NCI-H82 (cell line): ENCODE measurements at places on chromosomes 1 and 21.
A peak's percentile ranks its signal among the peaks of the same experiment; 100 is the strongest.

DNA sequence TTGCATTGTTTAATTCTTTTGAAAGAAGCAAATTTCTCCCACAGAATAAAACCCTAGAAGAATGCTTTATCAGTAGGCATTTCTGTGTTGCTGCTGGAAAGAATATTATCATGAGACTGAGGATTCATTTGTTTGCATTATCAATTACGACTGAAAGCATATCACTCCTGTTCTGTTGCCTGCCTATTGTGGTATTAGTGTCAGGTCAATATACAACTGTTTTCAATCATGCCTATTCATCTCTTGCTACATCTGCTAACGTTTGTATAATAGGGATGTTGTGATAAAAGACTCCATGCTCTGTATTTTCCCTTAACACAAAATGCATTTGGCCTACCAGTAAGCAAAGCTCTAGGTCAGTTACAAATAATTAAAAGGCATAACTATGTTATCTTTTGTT is 221.5 kb downstream of the PTPRC start:
- DNase-seq = peak; percentile 60

- peak; percentile 31 for DNase-seq
Observed at GRCh38 chr1:35640380-35641232, 720 bp downstream of the PSMB2 start.

- DNase-seq = no peak
Observed at GRCh38 chr1:58764294-58764978, 19.4 kb downstream of the JUN start.

GRCh38 chr1:206496131-206496793 is 11.1 kb upstream of the RASSF5 start:
- no peak for DNase-seq

GRCh38 chr1:245434280-245434679 is 279.5 kb downstream of the KIF26B start:
- peak; percentile 41 for DNase-seq

- DNase-seq = peak; percentile 36
Observed at GRCh38 chr1:177185209-177185608, 14.5 kb downstream of the BRINP2 start.

- DNase-seq = no peak
Observed at GRCh38 chr1:197776351-197777105, 1.2 kb upstream of the DENND1B start.

DNA sequence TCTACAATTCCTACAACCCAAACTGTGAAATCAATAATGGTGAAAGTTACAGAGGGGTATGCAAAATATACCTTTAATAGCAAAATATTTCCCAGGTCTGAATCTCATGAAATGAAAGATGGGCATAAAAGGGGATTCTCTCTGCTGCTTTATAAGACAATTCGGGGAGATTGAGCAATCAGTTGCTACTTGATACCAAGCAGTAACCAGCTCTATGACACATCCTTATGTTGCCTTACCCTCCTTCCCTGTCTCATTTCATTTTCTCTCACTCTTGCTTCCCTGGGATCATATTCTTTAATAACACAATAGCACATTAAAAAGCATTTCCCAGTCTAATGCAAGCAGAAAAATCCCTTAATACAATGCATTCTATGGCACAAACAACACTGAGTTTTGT is 29.0 kb downstream of the ZSWIM5 start:
- DNase-seq = no peak

DNA sequence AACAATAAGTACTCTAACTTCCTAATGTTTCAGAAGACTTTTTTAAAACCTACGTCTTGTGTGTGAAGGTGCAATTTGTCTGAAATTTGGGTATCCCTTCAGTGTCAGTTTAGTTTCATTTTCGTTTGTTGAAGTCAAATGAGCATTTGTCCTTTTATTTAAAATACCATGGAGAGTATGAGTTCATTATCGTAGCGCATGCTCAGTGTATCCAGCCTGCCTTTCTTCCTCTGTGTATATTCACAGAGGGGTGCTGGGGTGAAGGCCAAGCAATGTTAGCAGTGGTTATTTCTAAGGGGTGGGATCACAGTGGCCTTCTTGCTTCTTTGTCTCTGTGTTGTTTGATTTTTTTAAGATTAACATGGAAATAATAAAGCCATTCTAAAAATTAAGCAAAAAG is 43.2 kb downstream of the CNN3 start:
- no peak for DNase-seq

DNA sequence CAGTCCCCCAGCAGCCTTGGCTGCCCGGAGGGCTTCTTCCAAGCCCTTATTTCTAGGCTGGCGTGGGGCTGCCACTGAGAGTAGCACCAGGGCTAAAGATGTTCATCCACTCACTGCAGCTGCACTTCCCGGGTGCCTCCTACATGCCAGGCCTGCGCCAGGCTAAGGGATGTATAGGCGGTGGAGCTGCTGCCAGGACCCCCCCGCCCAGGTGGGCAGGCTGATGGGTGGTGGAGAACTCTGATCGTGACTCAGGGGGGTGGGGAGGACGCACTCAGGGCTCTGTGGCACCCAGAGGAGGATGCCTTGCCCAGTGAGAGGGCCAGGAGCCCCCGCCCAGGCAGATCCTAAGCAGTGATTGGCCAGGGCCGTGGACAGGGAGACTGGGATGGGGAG is 34.1 kb downstream of the CFAP74 start:
- DNase-seq = no peak

- DNase-seq = no peak
Observed at GRCh38 chr21:40729761-40730425, 117.1 kb downstream of the DSCAM start.

GRCh38 chr1:200207711-200208126 is 180.2 kb downstream of the NR5A2 start:
- no peak for DNase-seq

- DNase-seq = peak; percentile 84
Observed at GRCh38 chr1:63904826-63905225, 131.0 kb downstream of the ROR1 start.

GRCh38 chr1:38045401-38046332 is 926 bp downstream of the POU3F1 start:
- peak; percentile 81 for DNase-seq

- peak; percentile 38 for DNase-seq
Observed at GRCh38 chr1:1628754-1629429, 3.1 kb upstream of the MMP23B start.

GRCh38 chr21:28663754-28664153 is 328.9 kb downstream of the LTN1 start:
- no peak for DNase-seq

- no peak for DNase-seq
Observed at GRCh38 chr1:89538361-89538760, 13.7 kb downstream of the LRRC8B start.

DNA sequence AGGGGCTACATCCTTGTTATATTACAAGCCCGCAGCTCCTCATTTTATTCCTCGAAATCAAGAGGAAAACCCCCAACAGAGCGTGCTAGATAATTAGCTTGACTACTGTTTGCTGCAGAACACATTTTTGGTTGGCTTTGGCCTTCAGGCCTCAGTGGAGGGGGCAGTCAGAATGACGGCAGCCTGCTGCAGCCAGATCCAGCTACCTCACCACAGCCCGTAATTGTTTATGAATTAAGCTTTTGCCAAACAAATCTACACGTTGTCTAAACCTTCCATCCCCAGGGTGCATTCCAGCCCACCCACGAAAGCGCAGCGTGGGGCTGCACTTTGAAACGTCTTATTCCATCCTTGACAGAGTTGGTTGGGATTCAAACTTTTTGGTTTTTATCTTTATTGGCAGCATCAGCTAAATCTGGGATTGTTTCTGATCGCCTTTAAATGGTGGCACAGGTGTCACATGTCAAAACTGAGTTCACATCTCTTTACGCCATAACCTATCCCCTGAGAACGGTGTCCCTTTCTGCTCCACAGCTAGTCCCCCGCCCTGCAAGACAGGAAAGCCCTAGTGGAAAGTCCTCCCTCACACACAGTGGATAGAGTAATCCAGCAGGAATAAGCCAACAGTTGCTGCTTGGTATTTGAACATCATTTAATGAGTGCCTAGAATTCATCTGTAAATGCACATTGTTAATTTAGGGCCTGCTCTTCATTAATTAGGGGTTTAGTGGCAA is 195.5 kb downstream of the LMO4 start:
- no peak for DNase-seq

DNA sequence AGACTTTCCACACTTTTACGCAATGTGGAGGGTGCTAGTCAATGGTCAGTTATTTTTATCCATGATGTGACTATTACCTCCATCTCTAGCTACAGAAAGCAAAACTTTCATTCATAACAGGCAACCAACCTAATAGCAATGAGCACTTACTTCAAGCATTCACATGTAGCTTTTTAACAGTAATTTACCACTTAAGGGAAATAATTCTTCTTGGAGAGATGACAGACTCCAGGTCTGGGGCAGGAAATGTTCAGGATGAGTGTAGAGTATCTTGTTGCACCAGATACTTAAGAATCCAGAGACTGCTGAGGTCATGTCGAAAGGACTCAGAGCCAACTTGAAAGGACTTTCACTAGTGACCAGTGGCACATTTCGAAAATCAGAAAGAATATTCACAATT is 347.6 kb downstream of the CHRM3 start:
- DNase-seq = no peak

- DNase-seq = peak; percentile 78
Observed at GRCh38 chr1:32241001-32241763, 5.8 kb upstream of the FAM167B start.

DNA sequence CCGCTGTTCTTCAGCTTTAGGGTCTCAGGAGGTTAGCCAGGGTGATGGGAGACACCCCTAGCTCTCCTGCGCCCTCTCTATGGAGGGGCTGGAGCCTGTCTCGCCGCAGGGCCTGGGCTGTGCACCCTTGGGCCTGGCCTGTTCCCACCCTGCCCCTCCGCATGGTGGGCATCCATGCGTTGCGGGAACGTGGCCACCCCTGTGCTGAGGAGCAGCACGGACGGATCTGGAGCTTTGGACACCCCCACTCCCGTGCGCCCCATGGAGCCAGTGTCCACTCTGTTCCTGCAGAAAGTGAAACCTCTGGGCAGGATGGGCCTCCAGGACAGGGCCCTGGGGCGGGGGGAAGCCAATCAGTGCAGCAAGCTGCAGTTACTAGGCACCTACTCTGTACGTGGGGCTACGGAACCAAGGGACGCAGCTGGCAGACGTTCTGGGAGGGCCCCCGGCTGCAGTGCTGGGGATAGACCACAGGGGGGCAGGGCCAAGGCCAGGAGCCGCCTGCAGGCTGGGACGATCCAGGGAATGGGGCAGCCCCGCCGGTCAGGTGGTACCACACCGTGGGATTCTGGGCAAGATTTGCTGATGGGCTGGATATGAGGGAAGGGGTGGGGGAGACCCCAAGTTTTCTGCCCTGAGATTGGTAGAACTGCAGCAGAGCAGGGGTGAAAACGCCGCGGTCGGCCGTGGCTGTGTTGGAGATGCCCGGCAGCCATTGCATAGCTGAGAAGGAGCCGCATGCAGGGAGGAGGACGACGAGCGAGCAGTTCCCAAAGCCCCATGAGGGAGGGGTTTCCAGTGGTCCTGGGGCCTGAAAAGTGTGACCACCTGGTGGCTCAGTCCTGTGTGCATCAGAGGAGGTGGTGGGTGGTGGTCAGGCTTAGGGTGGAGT is 43.3 kb downstream of the TP73 start:
- DNase-seq = peak; percentile 68

DNA sequence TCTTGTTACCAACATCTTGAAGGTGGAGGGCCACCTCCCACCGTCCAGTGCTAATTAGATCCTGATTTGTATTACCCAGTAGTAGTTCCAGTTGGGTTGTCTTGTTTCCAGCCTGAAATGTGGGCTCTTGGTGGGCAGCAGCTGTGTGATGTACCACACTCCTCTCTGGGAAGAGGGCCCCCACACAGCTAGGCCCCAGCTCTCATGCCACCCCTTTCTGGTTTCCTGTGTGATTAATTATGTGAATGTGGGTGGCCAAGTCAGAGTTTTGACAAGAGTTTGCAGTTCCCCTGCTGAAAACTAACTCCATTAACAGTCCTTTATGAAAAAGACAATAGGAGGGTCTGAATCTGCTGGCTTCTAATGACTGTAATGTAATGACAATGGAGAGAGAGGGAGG is 3.8 kb downstream of the HMGB4 start:
- DNase-seq = no peak

DNA sequence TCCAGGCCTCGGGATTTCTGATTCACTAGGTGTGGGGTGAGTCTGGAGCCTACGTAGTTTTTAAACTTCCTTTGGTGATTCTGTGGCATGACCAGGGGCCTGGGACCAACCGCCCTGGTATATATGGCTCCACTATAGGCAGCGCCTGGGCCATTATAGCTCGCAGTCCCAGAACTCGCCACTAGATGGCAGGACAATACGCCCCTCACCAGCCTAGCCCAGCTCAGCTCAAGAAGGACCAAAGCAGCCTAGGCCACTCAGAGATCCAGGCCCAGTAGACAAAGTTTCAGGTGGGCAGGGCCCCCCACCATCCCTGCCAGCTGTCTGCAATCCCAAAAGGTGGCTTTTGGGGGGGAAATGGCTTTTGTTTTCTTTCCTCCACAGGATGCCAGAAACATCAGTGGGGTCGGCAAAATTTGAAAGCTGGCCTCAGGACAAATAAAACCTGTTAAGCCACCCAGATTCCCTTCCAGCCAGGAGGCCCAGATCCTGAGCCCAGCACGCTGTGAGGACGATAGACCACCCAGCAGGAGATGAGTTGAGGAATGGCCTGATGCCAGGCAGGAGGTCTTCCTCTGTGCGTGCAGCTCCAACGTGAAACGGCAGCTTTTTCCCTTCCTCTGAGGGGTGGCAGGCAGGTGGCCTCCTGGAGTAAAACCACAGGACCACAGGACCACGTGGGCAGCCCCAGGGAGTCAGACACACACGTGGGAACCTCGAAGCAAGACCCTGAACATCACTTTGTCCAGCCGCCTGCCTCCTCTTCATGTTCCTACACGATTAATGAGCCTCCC is 24.8 kb upstream of the TMEM51 start:
- peak; percentile 93 for DNase-seq

- no peak for DNase-seq
Observed at GRCh38 chr1:230976825-230977747, 1.6 kb downstream of the TTC13 start.

DNA sequence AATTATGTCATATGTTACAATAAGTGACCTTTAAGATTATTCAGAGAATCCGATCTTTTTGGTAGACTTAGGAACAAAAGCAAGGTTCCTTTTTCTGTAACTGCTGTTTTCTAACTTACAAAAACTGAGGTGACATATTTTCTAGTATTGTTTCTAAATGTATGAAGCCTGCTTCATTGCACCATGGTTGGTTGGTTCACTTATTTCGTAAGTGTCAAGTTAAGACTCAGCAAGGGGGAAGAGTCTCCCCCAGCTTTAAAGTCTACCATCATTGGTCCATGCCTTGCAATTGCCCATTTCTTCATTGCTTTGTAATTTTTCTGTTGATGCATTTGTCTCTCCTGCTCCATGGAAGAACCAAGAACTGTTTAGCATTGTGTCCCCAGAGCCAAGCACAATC is 136.9 kb downstream of the DISC1 start:
- DNase-seq = no peak

DNA sequence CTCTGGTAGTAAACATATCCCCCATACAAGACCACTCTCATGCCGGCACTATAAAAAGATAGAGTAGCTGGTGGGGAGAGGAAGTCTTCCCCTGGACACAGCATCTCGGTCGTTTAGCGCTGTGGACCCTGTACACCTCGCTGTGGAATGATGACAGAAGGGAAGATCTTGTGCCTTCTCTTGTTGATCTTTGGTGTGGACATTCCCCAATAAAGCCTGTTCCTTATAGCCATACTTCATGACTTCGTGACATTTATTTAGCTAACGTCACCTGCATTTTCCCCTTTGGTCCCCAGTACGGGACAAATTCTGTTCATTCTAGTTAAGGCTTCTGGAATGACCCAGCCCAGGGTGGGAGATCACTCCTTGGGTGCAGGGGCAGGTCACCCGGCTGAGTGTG is 24.9 kb upstream of the MAP10 start:
- no peak for DNase-seq
